ENCODE measurements at places on chromosomes 16 and 17. TPM values are rescaled to one million over a fixed set of nuclear protein-coding genes. Genes with fewer than 3 reads are reported as not detected.

Gene NPW
- not detected for total RNA-seq

Gene RBFOX1
- total RNA-seq: 70.2 TPM

Gene FGF11
- 9.8 TPM for total RNA-seq

Gene SNRNP25
- 79.9 TPM for total RNA-seq

Gene KRTAP1-1
- total RNA-seq: not detected

Gene RNF157
- 18.5 TPM for total RNA-seq

Gene ERBB2
- total RNA-seq: 64.2 TPM

Gene KATNIP
- total RNA-seq: 6.3 TPM

Gene GINS3
- 5.6 TPM for total RNA-seq

Gene HSD17B1
- total RNA-seq: 0.78 TPM

Gene TP53TG3
- total RNA-seq: 0.67 TPM

Gene HS3ST6
- not detected for total RNA-seq

Gene CLDN9
- total RNA-seq: 0.73 TPM

Gene KRT32
- not detected for total RNA-seq

Gene NME2
- 245 TPM for total RNA-seq

Gene MAP3K14
- 12.2 TPM for total RNA-seq

Gene SDR42E2
- not detected for total RNA-seq

Measured in Right ventricle myocardium superior (tissue), 1 donor.